ENCODE measurements at places on chromosomes 1 and 21. TPM values are rescaled to one million over a fixed set of nuclear protein-coding genes. Genes with fewer than 3 reads are reported as not detected.

DNA sequence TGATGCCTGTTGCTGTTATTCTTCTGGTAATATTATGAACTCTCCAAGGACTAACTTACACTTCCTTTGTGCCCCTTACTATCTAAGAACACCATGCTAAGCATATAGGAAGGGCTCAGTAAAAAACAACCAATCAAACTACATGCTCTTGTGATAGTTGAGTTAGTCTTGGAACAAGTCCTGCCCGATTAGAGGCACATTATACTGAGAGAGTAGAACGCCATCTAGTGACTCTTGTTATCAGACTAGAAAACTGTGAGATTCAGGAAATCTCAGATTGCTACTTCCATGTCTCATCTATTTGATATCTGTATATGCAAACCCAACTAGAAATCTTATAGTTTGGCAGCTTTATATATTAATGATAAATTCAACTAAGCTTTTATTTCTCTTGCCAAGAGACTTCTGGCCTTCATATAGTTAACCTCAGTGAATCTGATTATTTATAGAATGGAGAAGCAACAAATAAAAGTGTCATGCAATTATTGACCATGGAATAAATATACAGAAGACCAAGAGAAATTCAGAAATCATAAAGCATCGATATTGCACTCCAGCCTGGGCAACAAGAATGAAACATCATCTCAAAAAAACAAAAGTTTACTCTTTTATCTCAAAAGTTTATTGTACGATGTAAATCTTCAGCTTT lies 7.8 kb upstream of the SRRM1 start:
- DNase-seq: no peak

DNA sequence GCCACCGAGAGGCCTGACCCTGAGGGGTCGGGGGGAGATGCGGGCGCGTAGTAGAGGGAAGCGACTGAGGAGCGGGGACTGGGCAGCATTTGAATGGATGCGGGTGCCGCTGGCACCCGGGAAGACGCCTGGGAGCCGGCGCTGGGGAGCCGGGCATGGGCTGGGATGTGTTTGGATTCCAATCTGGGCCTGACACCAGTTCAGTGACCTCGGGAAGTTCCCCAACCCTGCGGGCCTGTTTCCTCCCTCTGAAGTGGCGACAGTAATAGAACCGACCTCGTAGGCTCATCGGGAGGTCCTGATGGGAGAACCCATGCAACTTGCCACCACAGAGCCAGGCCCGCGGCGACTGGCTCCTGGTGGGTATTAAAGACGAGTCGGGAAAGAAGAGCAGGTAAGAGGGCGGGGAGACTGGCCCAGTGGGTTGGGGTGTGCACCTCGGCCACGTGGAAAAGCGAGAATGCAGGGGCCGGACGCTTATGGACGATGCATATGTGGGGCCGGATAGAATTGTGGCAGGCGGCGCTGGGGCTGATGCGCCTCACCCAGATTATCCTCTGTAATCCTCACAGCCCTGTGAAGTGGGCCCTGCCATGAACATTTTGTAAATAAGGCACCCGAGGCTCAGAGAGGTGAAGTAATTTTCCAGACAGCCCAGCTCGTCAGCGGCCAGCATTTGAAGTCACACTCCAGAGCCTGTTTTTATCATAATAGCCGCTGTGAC lies 105.8 kb downstream of the SLC16A1 start:
- no peak for DNase-seq

- no peak for DNase-seq
Measured at GRCh38 chr21:26131554-26131953, 39.0 kb downstream of the APP start.

GRCh38 chr1:214683621-214684020 lies 80.6 kb downstream of the CENPF start:
- DNase-seq: no peak

GRCh38 chr1:79373481-79374125 lies 367.1 kb upstream of the ADGRL4 start:
- no peak for DNase-seq

DNA sequence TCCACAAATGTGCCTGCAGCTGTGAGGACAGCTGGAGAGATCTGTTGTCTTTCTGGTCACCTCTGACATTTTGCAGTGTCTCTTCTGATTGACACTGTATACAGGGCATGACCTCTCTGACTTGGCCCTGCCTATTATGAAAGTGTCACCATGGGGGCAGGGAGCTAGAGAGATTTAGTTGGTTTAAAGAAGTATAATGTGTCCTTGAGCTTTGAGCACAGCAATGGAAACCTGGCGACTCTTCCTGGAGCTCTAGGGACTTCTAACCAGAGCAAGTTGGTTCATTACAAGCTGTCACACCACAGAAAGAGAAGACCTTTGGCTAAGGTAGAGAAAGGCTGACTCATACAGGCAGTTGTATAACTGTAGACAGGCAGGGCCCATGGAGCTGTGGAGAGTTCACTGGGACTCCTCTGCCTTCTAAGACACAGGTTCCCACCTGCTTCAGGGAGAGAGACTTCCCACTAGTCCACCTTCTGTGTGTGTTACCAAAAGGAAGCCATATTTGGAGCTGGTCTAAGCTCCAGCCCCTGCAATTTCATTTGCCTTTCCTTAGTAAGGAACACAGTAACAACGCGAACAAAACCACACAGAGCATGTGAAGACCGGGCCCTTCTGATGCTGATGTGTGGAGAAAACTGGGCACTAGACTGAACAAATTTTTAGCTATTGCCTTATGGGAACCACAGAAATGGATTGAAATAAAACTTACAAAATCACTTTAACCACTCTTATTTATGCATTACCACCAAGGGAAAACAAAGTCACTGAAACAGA lies 90.5 kb upstream of the ADAR start:
- DNase-seq: no peak

Gene MNDA
- 1.4 TPM for total RNA-seq

Gene PIK3R3
- total RNA-seq: 4.1 TPM

Gene HCRTR1
- total RNA-seq: not detected

Gene XCL2
- 4.5 TPM for total RNA-seq

Gene ALPL
- total RNA-seq: 1.6 TPM
